ENCODE measurements at places on chromosomes 3 and 15.

DNA sequence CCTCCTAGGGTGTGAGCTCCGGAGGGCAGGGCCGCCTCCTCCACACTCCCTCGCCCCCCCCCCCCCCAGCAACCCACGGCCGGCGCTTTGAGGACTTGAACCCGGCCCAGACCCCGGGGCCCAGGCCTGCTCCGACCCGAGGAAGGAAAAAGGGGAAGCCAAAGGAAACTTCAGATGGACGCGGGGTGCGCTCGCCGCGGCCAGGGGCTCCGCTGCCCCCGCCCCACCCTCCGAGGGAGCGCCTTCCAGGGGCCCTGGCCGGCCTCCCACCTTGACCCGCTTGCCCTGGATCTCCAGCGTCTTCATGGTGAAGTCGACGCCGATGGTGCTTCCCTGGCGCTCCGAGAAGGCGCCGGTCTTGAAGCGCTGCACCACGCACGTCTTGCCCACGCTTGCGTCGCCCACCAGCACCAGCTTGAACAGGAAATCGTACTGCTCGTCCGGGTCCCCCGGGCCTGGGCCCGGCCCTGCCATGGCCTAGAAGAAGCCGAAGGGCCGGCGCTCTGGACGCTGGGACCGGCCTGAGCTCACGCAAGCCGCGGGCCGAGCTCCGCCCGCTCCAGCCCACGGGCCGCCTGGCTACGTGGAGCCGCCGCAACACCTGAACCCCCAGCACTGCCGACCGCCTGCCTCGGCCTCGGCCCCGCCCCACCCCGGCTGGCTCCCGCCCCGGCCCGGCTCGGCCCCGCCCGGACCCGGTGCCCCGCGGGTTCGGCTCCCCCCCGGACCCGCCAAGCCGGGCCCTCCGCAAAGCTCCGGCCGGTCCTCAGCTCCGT is 400 bp downstream of the RAB43 start:
- DNase-seq, result no peak

GRCh38 chr3:72189339-72189738 is 404.4 kb upstream of the PROK2 start:
- no peak for DNase-seq

GRCh38 chr15:61749169-61749568 is 311.1 kb downstream of the VPS13C start:
- peak; percentile 12 for DNase-seq

GRCh38 chr3:127149621-127150310 is 43.2 kb upstream of the PRR23E start:
- no peak for DNase-seq

GRCh38 chr3:106965307-106965706 is 411.9 kb upstream of the CCDC54 start:
- DNase-seq, result no peak

GRCh38 chr15:67248011-67248505 is 6.4 kb downstream of the AAGAB start:
- DNase-seq, result peak; percentile 42

DNA sequence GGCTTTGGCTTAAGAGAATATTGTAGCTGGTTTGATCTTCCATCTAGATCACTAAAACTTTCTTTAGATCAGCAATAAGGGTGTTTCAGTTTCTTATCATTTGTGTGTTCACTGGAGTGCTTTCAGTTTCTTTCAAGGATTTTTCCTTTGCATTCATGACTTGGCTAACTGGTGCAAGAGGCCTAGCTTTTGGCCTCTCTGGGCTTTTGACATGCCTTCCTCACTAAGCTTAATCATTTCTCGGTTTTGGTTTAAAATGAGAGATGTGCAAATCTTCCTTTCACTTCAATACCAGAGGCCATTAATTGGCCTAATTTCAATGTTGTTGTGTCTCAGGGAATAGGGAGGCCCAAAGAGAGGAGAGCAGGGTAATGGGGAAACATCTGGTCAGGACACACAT is 30.3 kb upstream of the CCNB2 start:
- DNase-seq, result no peak

All from AG10803 (cell line).